SK-N-DZ (cell line): ENCODE measurements at places on chromosomes 7 and 10.

DNA sequence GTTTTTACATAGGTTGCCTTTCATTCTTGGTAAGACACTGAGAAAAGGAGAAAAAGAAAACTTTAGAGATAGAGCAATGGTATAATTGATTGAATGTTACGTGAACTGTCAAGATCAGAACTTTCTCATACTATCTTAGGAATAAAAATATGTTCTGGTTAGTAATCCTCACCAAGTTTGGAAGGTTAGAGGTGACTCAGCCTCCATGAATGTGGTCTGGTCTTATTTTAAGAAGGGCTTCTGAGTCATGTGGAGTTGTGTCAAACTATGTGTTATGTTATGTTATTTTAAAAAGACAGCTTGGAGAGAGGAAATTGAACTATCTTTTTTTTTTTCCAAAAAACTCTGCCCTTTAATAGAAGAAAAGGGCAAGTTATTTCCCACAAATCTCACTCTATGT is 458.6 kb upstream of the KLF6 start:
- DNase-seq, result no peak

GRCh38 chr7:129754406-129754805 is 142.9 kb downstream of the NRF1 start:
- no peak for DNase-seq

DNA sequence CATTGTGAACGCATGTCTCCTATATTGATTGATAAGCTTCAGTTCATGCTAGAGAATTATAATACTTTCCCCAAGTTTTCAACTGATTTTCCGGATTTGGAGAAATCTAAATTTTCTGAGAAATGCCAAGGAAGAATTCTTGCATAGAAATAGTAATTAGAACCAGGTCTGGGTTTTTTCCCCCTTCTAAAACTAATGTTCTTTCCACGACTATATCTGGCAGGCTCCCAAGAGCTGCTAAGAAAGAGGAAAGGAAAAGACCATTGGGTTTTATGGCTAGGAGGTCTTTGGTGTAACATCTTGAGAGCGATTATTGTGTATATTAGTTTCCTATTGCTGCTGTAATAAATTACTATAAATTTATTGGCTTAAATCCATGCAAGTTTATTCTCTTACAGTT is 71.8 kb upstream of the CACNB2 start:
- DNase-seq, result no peak

- DNase-seq, result no peak
Measured at GRCh38 chr10:34467364-34467763, 347.7 kb downstream of the PARD3 start.

DNA sequence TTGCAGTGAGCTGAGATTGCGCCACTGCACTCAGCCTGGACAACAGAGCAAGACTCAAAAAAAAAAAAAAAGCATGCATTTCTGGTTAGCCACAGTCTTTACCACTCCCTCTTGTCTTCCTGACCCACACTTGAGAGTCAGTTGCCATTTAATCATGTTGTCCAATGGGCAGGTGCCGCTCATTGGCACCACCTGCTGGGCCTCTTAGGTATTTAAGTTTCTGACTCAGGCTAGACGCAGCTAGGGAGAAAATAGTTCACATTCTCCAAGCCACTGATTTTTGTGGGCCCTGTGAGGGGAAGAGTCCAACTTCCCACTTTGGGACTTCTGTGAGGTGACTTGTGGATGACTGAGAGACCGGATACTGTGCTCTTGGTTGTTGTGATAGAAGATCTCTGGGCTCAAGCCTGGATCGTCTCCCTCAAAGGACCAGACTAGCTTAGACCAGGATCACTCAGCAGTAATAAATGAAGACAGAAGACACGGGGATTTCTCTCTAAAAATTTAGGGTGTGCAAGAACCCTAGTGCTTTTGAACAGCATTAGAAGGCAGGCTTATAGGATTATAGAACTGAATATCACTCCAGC is 26.8 kb upstream of the SORCS3 start:
- DNase-seq, result peak; percentile 10

DNA sequence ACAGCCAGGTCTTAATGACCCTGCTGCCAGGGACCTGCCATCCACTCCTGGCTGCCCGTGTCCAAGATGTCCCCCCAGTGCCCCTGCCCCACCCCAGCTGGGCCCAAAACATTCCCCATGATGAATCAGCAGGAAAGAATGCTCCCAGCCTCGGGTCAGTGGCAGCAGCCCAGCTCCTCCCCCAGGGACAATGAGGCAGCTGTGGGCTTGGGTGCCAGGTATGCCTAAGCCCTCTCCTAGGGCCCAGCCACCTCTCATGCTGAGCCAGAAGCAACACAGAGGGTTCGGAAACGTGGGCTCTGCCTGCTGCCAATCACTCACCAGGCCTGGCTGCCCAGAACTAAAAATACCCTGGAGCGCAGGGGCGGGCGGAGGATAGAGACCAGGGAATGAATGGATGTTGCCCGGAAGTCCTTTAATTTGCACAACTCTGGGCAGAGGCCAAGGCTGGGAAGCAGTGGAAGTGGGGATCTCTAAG is 1.5 kb upstream of the LOXL4 start:
- DNase-seq, result no peak

DNA sequence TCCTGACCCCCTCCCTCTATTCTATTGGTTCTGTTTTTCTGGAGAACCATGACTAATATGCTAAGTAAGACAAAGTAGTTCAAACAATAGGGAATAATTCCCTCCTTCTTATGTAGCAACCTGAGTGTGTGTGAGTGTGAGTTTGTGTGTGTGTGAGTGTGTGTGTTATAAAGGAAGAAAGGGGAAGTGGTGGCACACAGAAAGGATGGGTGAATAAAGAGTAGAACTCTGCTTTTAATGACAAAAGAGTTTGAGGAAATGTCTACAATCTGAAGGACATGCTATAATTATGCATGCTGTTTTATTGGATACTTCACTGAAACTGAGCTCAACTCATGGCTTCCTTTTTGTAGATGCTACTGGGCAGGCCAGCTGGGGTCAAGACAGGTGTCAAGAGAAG is 489.5 kb downstream of the REEP3 start:
- DNase-seq, result no peak

- DNase-seq, result no peak
Measured at GRCh38 chr7:74502216-74502891, 48.6 kb downstream of the GTF2IRD1 start.

- no peak for DNase-seq
Measured at GRCh38 chr7:37206192-37206591, 242.5 kb downstream of the ELMO1 start.

DNA sequence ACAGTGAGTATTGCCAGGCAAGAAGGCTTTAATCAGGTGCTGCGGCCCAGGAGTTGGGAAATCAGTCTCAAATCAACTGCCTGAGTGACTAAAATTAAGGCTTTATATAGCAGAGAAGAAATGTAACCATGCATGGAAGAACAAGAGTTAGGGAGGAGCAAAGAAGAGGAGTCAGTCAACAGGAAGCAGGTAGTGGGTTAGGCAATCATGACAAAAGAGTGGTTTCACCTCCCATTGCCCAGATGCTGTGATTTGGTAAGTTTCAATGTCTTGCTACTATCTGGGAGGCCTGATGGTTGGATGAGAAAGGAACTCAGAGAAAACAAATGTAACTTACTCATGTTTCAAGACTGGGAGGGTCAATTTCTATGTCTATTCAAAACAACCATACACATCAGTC is 998.3 kb downstream of the GATA3 start:
- no peak for DNase-seq

DNA sequence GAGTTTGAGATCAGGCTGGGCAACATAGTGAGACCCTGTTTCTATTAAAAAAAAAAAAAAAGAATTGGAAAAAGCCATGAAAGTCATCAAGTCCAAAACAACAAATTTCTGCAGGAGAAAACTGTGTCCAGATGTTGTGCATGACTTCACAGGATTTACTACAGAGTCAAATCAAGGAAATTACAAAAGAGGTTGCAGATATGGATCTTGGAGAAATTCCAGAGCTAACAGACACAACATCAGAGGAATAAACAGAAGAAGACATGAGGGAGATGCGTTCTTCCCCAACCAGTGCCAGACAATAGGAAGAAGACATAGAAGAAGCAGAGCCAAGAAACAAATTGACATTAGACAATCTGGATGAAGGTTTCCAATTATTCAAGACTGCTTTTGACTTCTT is 24.3 kb upstream of the KCNIP2 start:
- DNase-seq, result no peak

DNA sequence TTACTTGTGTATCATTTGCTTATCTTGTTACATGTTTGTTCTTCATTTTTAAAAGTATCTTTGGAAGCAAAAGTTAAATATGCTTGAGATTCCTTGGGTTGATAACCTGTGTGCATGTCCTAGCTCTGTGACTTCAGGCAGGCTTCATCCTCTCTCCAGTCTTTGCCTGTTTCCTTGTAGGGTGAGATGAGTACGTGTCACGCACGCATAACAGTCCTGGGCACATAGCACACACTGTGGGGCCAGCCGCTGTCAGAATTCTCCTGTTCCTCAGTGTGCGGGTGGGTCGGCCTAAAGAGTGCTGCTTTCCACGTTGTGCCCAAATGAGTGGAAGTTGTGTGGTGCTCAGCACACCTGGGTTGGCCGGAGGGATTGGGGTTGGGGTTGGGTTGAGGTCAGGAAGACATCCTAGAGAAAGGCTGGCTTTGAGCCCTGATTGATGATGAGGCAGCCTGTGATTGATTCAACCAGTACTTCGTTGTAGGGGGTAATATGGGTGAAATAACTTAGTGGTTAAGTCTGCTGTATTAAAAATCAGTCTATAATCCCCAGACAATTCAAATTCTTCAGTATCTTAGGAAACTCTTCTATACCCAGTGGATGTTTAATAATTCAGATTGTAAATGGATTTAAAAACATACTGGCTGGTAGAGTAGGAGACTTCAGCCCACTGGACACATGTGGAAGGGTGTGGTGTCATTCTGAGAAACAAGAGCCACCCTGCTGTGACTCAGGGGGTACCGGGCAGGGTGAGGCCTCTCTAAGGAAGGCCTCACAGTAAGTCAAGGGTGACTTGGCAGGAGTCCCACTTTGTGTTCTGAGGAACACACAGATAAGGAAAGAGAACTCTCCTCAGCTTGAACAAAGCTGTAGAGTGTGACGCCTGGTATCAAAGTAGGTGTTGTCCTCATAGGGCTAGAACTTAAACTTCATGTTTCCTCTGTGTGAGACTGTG is 54.8 kb downstream of the DAGLB start:
- DNase-seq, result no peak

DNA sequence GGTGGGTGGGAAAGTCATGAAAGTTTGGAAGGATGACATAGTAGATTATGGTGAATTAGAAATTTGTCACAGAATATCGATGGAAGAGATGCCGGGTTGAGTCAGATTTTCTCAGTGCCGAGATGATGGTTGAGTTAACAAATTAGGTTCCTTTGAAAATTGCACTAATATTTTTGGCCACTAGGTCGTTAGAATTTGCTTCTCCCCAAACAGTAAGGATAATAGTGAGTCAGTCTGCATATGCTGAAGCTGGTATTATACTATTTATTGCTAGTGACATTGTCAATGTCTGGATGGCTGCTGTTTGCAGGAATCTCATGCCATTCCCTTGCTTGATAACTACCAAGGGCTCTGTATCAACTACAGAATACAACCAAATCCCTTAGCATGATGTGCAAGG is 37.7 kb upstream of the MINDY3 start:
- no peak for DNase-seq

- no peak for DNase-seq
Measured at GRCh38 chr10:116688241-116688711, 54.1 kb downstream of the HSPA12A start.

DNA sequence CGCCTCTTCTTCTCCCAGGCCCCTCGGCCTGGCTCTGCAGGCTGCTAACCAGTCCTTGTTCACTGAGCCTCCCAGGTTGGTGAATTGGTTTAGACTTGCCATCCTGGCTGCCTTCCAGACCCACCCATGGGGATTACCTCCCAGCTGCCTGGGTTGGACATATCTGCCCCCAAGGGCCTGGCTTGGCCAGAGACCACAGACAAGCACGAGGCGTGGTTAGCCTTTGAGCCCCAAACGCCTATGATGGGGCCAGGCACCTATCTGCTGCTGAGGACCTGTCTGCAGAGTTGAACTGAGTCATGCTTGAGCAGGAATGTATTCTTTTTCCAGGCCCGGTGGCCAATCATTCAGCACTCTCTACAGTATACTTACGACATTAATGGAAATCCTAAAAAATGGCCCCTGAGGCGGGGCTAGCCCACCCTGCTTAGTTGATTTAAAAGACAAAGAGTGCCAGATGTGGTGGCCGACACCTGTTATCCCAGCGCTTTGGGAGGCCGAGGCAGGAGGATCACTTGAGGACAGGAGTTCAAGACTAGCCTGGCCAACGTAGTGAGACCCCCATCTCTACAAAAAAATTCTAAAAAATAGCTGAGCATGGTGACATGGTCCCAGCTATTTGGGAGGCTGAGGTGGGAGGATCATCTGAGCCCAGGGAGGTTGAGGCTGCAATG is 361.5 kb downstream of the FRMD4A start:
- DNase-seq, result no peak

- no peak for DNase-seq
Measured at GRCh38 chr10:99695761-99696160, 36.2 kb downstream of the COX15 start.

- no peak for DNase-seq
Measured at GRCh38 chr7:158683541-158683940, 21.1 kb downstream of the NCAPG2 start.

DNA sequence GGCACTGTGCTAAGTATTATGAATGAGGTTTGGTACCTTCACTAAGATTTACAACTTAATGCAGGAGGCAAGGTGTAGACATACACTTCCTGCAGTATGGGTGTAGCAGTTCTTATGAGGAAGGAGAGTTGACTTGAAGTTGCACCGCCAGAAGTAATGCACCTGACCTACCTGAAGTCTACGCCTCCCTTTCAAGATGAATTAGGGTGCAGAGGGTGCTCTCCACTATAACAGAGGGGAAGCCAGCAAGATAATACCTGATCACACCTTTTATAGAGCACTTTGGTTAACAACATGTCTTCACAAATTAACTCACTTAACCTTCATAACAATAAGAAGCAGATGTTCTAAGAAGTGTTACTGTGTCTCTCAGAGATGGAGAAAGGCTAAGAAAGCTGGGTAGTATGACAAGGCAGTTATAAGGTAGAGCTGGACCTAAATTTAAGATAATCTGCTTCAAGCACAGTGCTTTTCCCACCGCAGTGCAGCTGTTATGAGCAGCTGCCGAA is 552 bp upstream of the RAB18 start:
- DNase-seq, result no peak

GRCh38 chr10:20709708-20710107 is 187.4 kb downstream of the NEBL start:
- no peak for DNase-seq

- no peak for DNase-seq
Measured at GRCh38 chr7:79353720-79354468, 99.6 kb downstream of the MAGI2 start.

- DNase-seq, result no peak
Measured at GRCh38 chr7:38512704-38513103, 118.5 kb downstream of the AMPH start.

- DNase-seq, result peak; percentile 82
Measured at GRCh38 chr10:86960003-86960862, 1.8 kb downstream of the SNCG start.

DNA sequence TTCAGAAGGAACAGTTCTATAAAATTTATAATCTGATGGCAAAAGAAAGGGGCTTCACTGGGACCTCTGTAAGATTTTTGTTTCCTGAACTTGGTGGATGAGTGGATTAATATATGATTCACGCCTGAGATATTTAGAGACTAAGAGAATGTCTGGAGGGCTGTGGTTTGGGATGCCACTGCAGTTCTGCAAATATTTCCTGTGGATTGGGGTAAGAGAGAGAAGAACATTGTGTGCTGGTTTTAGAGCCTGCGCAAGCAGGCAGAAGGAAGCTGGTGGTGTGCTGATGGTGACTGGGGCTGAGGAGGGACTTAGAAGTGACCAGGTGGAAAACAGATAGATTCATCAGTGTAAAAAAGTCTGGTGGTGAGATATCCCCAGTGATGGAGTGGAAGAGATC is 87.0 kb downstream of the SUGCT start:
- no peak for DNase-seq
